ENCODE measurements at places on chromosomes 11 and 22.

DNA sequence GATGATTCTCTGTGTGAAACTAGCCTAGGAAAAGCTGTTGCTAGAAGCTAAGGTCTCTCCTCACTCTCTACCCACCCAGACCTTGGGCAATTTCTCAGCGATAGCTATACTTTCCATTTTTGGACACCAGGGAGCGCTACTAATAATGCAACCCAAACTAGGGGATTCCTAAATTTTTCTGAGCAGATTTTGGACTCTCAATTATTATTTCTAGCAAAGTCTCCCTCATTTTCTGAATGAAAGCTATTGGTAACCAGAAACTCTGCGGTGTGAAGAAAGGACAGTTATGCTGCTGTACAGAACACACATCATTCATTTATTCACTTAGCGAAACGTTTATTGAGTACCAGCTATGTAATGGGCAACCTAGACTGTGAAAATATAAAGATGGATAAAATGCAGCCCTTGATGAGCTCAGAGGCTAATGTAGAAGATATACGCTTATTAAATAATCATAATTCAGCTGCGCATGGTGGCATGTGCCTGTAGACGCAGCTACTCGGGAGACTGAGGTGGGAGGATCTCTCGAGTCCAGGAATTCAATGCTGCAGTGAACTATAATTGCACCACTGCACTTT, 6.1 kb upstream of the STIM1 start:
- DNase-seq = no peak

DNA sequence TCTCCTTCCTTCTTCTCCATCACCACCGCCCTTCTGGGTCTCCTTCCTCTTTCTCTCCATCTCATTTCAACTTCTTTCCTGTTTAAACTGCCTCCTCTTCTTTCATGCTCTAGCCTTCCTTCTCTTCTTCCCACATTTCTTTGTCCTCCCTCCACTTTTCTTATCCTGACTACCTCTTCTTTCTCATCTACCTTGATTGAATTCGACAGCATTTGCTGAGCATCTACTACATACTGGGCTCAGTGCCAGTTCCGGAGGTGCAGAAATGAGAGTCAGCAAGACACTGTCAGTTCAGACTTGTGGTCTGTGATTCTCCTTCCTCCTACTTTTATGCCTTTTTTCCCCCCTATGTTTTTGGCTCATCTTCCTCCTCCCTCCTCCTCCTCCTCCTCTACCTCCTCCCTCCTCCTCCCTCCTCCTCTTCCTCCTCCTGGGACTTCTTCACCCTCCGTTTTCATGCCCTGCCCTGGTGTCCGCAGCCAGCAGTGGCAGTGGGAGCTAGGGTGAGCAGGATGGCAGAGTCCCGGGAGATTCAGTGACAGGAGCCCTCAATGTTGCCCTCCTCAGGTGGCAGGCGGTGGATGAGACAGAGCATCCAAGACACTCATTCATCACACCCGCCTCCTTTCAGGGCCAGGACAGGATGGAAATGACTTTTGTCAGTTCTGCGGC, 146.0 kb upstream of the SEZ6L start:
- DNase-seq = no peak

GRCh38 chr11:72349616-72350218, 84.6 kb downstream of the CLPB start:
- DNase-seq = no peak

DNA sequence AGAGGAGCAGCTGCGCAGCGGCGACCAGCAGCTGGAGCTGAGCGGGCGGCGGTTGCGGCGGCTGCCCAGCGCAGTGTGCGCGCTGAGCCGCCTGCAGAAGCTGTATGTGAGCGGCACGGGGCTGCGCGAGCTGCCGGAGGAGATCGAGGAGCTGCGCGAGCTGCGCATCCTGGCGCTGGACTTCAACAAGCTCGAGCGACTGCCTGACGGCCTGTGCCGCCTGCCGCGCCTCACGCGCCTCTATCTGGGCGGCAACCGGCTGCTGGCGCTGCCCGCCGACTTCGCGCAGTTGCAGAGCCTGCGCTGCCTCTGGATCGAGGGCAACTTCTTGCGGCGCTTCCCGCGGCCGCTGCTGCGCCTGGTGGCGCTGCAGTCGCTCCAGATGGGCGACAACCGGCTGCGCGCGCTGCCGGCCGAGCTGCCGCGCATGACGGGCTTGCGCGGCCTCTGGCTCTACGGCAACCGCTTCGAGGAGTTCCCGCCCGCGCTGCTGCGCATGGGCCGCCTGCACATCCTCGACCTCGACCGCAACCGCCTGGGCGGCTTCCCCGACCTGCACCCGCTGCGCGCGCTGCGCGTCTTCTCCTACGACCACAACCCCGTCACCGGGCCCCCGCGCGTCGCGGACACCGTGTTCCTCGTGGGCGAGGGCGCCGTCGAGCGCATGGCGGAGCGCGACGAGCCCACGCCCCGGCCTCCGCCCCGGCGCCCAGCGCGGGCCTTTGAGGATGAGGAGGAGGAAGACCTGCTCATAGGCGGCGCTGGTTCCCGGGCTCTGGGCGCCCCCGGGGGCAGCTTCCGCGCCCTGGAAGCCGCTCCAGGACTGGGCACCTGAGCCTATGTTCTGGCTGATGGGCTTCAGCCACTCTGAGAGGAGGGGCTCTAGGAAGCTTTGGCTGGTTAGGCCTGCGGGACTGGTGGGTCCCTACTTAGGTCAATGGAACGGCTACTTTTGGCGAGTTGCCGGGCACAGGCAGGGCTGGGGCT, 787 bp downstream of the LRRC10B start:
- no peak for DNase-seq

GRCh38 chr11:126415669-126416420, 60.4 kb downstream of the ST3GAL4 start:
- no peak for DNase-seq

DNA sequence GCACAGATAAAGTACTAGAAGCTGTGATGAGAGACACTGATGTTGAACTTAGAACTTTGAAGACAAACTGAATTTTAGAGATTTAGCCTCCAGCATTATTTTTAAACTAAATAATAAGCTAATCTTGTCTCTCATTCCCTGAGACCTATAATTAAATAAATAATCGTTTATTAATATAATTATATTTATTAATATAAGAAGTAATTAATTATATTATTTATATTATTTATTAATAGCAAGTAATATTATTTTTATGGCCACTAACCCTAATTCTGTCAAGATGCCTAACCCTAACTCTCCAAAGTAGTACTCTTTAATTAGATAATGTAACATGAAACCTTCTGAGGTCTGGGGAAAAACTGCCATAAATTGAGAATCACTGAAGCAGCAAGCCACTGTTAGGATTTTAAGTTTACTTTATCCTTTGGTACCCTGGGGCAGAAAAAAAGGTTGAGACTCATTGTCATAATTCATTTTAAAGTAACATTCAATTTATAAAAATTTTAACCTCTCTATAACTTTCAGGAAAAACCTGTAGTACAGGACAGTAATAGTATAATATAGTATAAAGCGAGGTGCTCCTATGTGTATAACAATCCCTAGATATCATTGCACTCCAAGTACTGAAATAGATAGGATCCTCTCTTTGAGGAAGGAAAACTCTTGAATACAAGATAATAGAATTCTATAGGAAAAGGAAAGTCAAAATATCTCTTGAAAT, 85.4 kb downstream of the TTC28 start:
- no peak for DNase-seq

DNA sequence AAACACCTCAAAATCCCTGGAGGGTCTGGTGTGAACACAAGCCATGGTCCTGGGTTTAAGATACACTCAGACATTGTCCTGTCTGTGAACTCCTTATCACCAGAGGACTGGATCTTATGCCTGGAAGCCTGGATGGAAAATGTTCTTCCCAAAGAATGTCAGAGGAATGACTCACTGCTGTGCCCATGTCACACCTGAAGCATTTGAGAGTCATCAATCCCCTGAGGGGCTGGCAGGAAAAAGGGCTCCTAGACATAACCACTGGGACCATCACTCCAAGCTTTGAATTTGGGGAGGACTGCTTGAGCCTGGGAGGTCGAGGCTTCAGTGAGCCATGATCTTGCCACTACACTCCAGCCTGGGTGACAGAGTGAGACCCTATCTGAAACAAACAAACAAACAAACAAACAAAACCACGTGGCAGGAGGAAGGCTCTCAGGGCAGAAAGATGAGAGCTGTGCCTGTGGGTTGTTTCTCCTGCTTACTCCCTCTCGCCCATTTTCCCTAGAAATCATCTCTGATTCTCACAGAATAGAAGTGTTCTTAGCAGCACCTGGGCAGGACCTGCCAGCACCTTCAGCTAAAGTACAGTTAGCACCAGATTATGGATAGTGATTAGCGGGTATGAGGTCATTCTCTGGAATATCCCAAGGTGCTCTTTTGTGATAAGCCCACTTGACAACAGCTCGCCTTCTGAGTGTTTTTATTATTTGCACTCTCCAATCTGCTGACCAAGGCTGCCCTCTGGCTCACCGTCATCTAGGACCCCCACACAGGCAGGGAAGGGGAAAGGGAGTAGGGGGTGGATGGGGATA, 11.9 kb upstream of the PRG2 start:
- no peak for DNase-seq

- no peak for DNase-seq
Observed at GRCh38 chr22:49933236-49934159, 15.1 kb downstream of the CRELD2 start.

GRCh38 chr11:27857588-27857987, 157.3 kb upstream of the BDNF start:
- DNase-seq = no peak

DNA sequence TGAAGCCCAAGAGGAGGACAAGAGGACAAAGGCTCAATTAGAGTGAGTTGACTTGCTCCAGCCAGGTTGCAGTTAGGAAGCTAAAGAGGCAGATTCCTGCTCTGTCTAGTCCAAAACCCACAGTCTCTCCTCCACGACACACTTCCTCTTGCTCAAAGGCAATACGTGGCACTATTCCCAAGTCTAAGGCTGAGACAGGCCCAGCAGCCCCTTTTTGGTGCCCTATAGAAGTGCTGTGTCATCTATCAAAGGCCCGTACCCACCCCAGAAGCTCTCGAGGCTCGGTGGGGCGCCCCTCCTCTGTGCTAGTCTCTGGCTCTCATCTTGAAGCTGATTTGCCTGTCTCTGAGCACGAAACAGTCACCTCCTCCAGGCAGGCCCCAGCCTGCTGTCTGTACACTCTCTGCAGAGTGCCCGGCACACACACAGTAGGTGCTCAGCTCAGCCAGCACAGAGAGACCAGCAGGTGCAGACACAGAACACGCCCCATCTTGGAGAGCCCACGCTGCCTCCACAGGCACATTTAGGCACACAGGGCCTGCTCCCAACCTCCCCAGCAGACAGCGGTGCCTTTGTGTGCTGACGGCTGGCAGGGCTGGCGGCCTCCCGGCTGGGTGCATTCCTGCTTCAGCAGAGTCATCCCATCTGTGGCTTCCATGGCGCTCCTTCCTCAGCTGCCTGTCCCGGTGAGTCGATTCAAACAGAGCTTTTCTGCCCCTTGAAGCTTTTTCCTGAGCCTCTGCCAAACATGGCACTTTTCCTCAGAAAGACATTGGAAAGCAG, 52.8 kb downstream of the MYH9 start:
- DNase-seq = no peak

DNA sequence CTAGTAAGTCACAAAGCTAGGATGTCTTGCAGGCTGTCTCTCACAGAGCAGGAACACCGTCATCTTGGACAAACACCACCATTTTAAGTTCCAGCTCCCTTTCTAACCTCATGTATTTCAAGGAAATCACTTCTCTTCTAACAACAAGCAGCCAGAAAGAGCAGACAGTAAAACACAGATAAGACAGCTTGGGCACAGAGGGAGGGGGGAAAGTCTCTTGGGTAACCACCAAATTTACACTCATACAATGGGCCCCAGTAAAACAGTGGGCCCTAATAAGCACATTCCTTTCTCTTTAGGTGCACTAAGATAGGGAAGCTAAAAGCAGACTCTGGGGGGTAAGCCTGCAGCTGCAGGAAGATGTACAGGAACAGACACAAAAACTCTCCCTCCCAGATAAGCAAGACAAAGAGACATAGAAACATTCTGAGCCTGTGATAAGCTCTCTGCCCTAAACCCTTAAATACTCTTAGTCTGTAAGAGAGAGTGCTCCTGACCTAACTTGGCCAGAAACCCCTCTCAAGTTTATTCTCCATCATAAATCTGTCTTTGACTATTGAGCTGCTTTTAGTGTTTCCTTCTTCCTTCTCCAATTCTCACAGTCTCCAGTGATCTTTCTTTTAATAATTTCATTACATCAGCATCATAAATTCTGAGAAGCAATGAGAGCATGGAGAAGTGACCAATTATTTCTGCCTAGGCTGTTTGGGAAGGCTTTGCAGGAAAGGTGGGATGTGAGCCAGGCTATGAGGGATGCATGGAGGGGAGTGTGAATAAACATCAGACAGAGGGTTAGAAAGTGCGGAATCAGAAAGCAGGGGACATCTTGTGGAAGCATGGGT, 7.4 kb downstream of the OR10D3 start:
- DNase-seq = no peak

- DNase-seq = no peak
Observed at GRCh38 chr11:134371436-134372185, 39.8 kb downstream of the GLB1L2 start.

GRCh38 chr11:830295-831117, 2.2 kb upstream of the CD151 start:
- DNase-seq = no peak

DNA sequence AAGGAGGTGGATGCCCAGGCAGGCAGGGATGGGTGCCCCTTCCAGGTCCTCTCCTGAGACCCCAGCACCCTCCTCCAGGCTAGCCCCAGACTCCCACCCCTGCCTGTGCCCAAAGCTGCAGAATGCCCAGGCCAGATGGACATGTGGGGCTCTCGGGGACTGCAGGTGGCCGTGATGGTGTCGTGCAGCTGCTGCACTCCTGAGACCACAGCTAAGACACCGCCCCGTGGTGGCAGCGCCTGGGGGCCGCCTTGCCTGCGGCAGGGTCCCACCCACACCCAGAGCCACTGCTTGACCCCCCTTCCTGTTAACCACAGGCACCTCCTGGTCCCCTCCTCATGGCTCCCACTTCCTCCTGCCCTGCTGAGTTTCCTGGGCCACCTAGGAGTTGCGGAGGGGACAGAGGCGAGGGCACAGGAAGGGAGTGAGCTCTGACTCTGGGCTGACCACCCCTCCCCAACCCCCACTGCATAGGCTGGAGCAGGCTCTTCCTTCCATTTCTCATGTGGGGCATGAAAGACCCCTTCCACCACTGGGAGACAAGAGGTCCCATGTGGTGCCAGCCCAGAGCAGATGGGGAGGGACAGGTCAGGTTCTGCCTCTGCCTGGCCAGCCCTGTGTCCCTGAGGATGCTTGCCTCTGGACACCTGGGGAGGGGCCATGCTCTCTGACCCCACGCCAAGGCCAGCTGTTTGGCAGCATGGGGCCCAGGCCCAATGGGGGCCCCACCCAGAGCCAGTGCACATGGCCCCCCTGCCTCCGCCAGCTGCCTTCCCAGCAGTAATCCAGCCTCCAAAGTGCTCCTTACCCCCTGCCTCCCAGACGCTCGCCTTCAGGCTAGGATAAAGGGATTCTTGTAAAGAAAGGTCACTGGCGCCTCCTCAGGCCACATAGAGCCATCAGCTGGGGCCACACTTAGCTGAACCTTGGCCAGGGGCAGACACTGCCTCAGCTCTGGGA, 29.3 kb downstream of the OSBPL5 start:
- no peak for DNase-seq
